ENCODE measurements at places on chromosomes 11 and 22. TPM values are rescaled to one million over a fixed set of nuclear protein-coding genes. Genes with fewer than 3 reads are reported as not detected.

DNA sequence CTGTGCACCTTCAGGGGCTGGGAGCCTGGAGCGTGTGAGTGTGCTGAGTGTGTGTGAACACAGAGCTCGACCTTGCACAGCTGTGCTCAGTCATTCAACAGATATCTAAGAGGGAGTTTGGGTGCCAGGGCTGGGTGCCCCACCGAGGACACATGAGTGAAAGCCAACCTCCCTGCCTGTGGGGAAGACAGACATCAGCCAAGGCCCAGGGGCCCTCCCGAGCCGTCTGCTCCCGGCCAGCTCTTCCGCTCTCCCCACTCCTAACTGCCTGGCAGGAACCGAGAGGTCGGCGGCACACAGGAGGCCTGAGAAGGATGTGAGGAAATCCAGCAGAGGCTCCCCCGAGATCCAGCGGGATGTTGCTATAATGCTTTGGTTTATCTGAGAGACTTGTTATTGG, 32.0 kb downstream of the CERK start:
- DNase-seq = no peak

- no peak for DNase-seq
These were observed 8.4 kb upstream of the TP53I11 start for GRCh38 chr11:44959064-44959463.

Gene XKR3
- total RNA-seq = 11.5 TPM

DNA sequence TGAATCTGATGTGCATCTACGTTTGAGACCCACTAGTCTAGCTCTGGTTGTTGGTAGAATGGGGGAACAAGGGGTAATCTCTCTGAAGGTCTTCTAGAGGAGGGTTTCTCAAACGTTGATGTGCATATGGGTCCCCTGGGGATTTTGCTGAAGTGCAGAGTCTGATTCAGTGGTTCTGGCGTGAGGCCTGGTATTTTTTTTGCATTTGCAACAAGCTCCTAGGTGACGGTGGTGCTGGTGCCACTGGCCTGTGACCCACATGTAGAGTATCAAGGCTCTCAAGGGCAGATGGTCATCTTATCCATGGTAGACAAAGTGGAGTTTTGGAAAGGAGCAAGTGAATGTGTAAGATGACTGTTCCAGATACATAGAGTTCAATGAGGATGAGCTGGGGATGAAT, 97.1 kb downstream of the CEP164 start:
- no peak for DNase-seq

Gene IL17REL
- 0.22 TPM for total RNA-seq

Gene BEST1
- 0.85 TPM for total RNA-seq

GRCh38 chr11:34149274-34149673, 43.8 kb downstream of the NAT10 start:
- no peak for DNase-seq

- no peak for DNase-seq
These were observed 103.5 kb downstream of the C11orf58 start for GRCh38 chr11:16841984-16842383.

- DNase-seq = no peak
These were observed 45.4 kb upstream of the ATXN10 start for GRCh38 chr22:45626198-45626651.

Gene MARK2
- total RNA-seq = 43.5 TPM

GRCh38 chr11:129412494-129412893, 36.8 kb downstream of the BARX2 start:
- peak; percentile 47 for DNase-seq

GRCh38 chr22:36746375-36746970, 29.4 kb downstream of the IFT27 start:
- DNase-seq = no peak

Gene RANGAP1
- 104 TPM for total RNA-seq

GRCh38 chr11:60970369-60970774, 1.1 kb upstream of the CD6 start:
- peak; percentile 70 for DNase-seq

Gene ZNF280B
- total RNA-seq = 18.7 TPM

- DNase-seq = peak; percentile 63
These were observed 13.5 kb upstream of the DTX4 start for GRCh38 chr11:59158206-59159068.

Gene KRTAP5-10
- not detected for total RNA-seq

GRCh38 chr22:37138849-37139561, 10.7 kb downstream of the IL2RB start:
- no peak for DNase-seq

DNA sequence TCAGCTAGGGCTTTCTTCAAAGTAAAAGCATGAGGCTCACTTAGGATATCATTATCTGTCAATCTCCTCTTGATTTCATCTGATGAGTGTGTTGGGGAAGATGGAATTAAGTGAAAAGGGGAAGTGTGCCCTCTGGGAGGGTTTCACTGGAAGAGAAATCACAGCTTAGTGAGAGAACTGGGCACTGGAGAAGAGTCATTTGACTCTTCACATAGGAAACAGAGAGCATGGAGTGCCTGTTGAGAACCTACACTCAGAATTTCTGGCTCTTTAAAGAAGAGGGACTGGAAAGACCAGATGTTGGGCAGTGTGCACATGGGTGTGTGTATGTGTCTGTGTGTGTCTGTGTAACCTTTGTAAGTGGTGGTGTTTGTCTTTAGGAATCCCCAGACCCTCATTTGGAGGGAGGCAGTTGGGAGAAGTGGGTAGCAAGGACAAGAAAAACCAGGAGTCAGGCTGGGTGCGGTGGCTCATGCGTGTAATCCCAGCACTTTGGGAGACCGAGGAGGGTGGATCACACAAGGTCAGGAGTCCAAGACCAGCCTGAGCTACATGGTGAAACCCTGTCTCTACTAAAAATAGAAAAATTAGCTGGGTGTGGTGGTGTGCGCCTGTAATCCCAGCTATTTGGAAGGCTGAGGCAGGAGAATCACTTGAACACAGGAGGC, 10.0 kb downstream of the STX3 start:
- DNase-seq = no peak

- no peak for DNase-seq
These were observed 72.9 kb upstream of the RASSF10 start for GRCh38 chr11:12936200-12936599.

- no peak for DNase-seq
These were observed 18.6 kb downstream of the EMID1 start for GRCh38 chr22:29224121-29224858.

Gene C22orf42
- total RNA-seq = not detected

Gene INPP5J
- total RNA-seq = 7.0 TPM

- DNase-seq = no peak
These were observed 68.5 kb downstream of the TMPRSS5 start for GRCh38 chr11:113637636-113638035.

Gene OR8B2
- total RNA-seq = not detected

DNA sequence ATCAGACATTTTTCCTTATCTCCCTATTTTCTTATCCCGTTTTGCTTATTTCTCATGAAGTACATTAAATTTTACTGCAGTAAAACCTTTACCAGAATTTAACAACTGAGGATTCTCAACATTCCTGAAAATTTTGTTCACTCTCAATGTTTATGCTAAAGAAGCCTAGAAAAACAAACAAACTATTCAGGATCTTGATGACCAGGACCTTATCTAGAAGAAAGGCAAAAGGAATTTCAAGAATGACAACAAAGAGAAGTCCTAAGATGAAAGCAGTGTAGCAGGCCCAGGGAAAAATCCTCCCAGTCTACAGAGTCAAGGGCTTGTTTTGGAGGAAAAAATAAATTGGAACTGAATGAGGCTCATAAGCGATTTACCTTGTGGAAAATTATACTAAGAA, 283.3 kb upstream of the ARHGAP42 start:
- no peak for DNase-seq

DNA sequence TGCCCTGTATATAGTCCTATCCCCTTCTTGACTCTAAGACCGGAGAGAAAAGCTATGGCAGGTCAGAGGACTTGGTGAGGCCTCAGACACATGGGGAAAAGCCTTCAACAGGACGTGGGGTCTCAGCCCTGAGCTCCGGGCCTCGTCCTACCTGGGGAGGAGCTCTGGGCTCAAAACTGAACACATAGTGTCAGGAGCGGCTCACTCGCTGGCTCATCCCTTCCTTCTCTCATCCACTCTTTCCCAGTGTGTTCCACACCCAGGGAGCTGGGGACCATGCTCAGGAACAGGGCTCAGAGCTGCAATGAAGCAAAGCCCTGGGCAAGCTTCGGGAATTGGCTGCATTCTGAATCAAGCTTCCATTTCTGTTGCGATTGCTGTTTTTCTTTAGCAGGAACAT, 14.5 kb downstream of the ADAMTS15 start:
- no peak for DNase-seq

Gene SF3B2
- total RNA-seq = 248 TPM

- DNase-seq = no peak
These were observed 26.3 kb downstream of the TOLLIP start for GRCh38 chr11:1283091-1283511.

DNA sequence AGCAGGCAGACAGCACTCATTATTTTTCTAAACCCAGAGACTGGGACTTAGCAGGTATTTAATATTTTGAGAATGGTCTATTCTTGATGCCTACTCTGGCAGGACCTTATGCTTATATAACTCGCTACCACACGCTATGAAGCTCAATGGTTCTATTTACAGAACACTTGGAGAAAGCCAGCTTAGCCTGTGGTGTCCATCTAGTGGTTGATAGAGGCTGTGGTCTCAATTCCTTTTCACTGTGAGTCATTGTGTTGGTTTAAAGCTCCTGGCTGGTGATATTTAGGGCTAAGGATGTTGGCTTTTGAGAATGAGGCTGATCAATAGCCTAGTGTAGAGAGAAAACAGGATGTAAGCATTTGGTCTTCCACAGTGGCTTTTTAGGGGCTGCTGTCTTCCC, 206.4 kb downstream of the DBX1 start:
- DNase-seq = peak; percentile 26

- no peak for DNase-seq
These were observed 117.6 kb upstream of the THY1 start for GRCh38 chr11:119540370-119541125.

DNA sequence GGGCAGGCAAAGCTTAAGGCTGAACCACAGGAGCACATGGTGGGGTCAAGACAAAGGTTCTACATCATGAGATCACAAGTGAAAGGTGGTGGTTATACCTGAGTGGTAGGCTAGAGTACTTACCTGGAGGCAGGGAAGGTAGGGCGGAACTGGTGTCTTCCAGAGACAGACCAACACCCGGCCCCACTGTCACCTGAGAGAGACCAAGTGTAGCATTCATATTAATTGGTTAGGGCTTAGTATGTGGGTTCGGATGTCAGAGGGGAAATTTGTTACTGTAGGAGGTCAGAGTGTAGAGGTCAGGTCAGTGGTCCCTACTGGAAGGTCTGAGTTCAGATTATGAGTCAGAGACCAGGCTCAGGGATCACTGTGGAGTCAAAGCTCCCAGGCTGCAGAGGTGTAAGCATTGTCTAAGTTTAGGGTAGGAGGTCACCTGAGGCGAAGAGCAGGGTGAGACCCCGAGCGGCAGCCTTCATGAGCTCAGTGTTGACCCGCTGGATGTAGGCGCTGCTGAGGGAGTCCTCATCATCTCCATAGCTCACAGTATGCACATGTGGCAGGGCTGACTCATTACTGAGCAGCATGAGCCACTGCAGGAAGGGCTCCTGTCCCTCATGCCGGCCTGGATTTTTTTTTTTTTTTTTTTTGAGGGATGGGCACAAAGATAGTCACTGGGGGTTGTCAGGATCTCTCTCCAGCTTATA, 3.2 kb downstream of the TPP1 start:
- DNase-seq = no peak

GRCh38 chr11:8800520-8801110, 110.4 kb upstream of the AKIP1 start:
- DNase-seq = no peak

Gene NFAM1
- total RNA-seq = 0.18 TPM

DNA sequence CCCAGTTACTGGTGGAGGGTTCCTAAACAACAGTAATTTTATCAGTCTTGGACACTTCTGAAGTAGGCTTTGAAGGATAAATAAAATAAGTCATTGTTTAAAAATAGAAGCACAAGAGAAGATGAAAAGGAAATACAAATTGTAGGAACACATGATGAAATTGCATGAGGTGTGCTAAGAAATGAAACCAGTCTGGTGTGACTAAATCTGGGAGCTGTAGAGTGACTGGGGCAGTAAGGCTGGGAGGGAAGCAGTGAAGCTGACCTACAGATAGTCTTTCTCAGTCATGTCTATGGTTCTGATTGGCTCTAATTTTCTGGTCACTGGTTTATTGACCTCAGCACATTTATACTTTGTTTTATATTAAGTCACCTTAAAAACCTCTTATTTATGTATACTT, 139.1 kb downstream of the SLC17A6 start:
- DNase-seq = no peak

DNA sequence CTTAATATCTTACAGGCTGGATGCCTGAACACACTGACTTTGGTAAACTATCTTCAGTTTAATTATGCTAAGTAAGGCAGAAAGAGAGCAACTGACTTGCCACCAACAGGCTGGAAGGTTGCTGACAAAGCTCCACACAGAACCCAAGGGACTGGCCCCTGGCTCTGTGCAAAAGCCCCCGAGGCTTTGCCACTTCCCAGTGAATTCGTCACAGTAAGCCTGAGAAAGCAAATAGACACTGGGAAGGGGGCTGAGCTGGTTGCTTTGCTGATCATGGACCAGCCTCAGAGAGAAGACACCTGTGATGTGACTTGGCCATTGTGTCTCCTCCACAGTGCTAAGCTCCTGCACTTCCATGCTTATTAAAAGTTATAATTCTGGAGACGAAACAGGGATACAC, 91.7 kb downstream of the BLID start:
- DNase-seq = no peak

All from K562 (cell line).